Small intestine (tissue), 16 donors: ENCODE measurements at places on chromosomes 2 and 18.

DNA sequence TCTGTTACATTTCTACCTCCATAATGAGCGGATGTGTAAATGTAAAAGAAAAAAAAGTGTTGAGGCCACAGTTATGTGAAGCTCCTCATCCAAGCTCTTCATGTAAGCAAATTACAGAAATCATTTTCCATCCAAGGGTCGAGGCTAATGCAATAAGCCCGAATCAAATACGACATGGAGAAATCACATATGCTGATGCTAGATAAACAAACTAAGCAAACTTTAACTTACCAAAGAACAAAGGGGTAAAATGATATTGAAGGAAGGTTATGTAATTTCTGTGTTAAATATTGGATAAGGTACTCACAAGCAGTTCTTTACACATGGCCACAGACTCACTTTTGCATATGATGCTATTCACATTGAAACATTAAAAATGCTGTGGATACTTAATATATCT, 310.2 kb upstream of the ID2 start:
- DNase-seq, result no peak

DNA sequence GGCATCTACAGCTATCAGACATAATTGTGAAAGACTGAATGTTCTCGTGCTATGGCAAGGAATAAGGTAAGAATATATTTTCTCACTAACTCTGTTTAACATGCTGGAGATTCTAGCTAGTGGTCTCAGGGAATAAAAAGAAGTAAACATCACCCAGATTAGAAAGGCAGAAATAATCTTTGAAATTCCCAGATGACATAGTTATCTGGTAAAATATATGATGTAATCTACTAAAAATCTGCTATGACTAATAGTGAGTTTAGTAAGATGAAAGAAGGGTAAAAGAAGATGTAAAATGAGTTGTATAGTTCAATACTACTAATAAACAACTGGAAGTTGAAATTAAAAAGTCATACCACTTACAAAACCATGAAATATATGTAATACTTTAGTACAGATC, 134.2 kb downstream of the DSC3 start:
- no peak for DNase-seq

GRCh38 chr2:20015482-20016083, 3.1 kb upstream of the MATN3 start:
- DNase-seq, result peak; percentile 66

GRCh38 chr2:219174801-219175200, 1.9 kb downstream of the CNPPD1 start:
- no peak for DNase-seq

GRCh38 chr2:15112216-15112615, 448.9 kb downstream of the NBAS start:
- no peak for DNase-seq

DNA sequence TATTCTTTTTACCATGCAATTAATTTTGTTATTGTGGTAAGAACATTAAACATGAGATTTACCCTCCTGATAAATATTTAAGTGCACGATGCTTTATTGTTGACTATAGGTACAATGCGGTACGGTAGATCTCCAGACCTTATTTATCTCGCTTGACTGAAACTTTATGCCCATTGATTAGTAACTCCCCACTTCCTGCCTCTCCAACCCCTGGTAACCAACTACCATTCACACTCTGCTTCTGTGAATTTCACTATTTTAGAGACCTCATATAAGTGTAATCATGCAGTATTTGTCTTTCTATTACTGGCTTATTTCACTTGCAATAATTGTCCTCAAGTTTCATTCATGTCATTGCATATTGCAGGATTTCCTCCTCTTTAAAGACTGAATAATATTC, 195.7 kb upstream of the ID2 start:
- no peak for DNase-seq

GRCh38 chr2:222769446-222769845, 91.4 kb upstream of the ACSL3 start:
- no peak for DNase-seq

GRCh38 chr18:58609536-58609993, 19.3 kb downstream of the ALPK2 start:
- DNase-seq, result no peak

DNA sequence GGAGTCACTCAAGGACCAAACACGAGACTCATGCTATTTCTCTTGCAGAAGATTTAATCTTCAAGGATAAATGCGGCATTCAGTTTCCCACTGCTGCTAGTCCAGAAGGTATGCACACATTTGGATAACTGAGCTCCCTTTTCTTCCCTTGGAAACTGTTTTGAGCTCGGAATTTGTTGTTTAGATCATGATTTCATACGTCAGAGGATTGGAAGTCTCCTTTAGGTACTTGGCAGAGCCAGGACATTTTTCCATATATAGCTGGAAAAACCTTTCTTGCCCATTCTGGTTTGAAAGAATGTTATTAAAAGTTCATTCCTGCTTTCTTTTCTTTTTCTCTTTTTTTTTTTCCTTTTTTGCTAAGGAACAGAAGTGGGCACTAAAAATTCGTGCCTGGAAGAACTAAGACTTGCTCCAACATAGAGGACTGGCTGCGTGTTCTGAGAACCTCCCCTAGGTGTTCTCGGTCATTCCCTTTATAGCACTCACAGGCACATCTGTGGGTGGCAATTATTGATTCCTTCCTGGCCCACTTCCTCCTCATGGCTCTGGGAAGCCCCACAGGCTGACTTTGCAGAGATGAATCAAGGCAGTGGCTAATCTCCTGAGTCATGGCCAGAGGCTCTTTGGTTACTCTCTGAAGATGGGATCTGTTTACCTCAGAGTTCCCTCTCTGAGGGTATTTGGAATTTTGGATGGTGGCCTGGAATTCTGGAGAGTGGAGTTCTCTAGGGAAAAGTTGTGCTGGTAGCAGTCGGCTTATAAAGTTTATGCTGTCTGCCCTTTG, 104.8 kb downstream of the PLCL1 start:
- no peak for DNase-seq

DNA sequence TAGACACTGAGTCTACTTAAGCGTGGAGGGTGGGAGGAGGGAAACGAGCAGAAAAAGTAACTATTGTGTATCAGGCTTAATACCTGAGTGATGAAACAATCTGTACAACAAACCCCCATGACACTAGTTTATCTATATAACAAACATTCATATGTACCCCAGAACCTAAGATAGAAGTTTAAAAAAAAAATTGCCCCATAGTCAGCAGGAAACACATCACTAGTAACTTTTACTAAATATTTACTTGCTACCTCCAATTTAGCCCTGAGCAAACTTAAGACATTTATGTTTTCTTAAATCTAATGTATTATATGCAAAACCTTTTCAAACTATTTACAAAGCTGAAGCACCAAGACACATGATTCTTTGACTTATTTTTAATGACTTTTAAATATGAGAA, 5.6 kb downstream of the REV1 start:
- no peak for DNase-seq

- DNase-seq, result no peak
Measured at GRCh38 chr18:58721566-58722239, 50.4 kb downstream of the MALT1 start.

DNA sequence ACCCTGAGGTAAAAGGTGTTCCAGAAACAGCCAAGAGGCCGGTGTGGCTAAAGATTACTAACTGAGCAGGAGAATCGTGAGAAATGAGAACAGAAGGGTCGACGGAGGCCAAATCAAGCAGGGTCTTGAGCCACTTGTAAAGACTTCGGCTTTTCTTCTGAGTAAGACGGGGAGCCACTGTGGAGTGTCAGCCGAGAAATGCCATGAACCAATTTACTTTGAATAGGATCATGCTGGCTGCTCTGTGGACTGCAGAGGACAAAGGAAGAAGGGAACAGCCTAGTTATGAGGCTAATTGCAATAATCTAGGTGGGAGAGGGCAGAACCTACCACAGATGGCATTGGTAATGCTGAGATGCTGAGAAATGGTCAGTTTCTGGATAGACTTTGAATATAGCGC, 16.8 kb downstream of the VIT start:
- no peak for DNase-seq

DNA sequence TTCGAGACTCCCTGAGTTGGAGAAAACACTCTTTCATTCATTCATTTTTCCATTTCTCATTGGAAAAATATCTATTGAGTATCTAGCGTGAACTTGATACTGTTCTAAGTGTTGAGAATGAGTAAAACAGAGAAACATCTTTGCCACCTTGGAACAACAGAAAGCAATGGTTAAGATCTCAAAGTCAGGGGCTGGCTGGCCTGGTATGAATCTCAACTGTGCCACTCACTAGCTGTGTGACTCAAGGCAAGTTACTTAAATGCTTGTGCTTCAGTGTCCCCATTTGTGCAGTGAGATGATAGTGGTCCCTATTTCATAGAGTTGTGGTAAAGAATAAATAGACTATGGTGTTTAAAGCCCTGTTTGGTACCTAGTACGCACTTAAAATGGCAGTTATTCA, 415.2 kb downstream of the NBAS start:
- DNase-seq, result no peak

GRCh38 chr2:42360493-42360889, 526 bp downstream of the COX7A2L start:
- peak; percentile 41 for DNase-seq

- DNase-seq, result no peak
Measured at GRCh38 chr2:210997373-210997772, 441.0 kb downstream of the CPS1 start.

- no peak for DNase-seq
Measured at GRCh38 chr2:65294701-65295100, 67.1 kb downstream of the ACTR2 start.

DNA sequence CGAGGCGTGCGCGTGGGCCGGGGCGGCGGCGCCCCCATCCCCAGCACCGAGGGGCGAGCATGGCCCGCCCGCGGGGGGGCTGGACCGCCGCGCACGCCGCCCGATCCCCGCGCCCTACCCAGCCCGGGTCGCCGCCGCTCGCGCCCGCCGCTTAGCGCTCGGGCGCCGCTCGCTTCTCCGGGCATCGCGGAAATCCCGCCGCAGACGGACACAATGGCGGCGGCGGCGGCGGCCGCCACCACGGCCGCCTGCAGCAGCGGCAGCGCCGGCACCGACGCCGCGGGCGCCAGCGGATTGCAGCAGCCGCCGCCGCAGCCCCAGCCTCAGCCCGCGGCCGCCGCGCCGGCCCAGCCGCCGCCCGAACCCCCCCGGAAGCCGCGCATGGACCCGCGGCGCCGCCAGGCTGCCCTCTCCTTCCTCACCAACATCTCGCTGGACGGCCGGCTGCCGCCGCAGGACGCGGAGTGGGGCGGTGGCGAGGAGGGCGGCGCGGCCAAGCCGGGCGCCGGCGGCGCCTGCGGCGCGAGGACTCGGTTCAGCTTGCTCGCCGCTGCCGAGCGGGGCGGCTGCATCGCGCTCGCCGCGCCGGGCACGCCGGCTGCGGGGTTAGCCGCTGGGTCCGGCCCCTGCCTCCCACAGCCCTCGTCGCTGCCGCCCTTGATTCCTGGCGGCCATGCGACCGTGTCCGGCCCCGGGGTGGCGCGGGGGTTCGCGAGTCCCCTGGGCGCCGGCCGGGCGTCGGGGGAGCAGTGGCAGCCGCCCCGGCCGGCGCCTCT, 453 bp downstream of the CABLES1 start:
- peak; percentile 33 for DNase-seq

DNA sequence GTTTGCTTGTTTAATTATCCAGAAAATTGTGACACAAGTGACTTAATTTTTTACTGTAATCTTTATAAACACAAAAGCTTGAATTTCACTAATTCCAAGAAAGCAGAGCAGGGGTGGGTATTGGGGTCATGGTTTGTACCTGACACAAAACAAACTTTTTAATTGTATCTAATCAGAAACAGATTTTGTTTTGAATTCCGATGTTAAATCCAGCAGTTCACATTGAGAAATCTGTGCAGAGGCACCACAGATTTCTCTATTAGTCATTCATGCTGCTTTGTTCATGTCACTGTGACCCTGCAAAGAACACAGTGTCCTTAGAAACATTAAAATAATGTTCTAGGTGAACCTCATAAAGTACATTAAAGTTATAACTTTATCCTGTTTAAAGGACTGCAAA, 443.4 kb downstream of the NYAP2 start:
- DNase-seq, result no peak

GRCh38 chr2:28649481-28650265, 102.0 kb upstream of the PPP1CB start:
- DNase-seq, result no peak

DNA sequence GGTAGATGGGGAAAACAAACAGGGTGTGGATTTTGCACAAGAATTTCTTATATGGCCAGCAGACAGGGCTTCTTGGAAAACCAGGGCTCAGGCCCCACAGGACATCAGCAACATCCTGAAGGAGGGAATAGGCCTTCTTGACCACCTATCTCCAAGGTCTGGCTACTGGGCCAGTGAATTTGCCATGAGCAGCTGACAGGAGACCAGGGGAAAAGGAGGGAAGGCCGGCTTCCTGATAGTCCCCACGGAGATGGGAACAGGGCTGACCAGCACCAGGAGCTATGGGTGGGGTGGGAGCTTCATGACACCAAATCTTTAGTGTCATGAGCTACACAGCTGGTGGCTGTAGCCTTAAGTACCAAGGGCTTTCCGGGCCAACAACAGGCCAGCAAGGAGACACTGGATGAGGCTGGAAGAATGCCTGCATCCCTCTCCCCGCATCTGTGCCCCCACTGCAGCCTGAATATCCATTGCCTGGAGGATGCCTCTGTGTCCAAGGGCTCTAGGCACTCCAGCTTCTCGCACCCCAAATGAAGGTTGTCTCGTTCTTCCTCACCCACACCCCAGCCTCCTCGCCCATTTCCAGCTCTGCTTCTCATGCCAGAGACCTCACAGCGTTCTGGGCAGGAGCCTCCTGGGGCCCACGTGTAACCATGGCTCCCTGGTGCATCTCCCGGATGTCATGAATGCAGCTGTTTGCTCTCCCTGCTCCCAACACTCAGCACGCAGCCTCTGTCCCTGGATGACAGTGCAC, 74.8 kb downstream of the EMX1 start:
- no peak for DNase-seq

DNA sequence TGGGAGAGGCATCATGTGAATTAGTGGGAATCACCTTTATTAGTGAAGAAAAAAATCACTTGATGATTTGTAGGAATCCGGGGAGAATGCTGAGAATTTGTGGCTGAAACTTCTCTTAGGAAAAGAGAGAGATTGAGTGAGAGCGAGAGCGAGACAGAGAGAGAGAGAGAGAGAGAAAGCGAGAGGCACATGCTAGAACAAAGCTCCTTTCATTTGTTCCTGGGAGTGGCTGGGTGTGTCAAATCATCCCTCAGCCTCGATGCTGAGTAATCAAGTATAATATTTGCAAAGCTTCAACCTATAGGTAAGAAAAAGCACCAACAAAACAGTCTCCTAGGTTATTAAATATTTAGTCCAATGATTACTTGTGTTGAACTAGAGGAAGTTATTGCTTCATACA, 4.4 kb upstream of the SERPINB5 start:
- peak; percentile 81 for DNase-seq

- DNase-seq, result no peak
Measured at GRCh38 chr2:30109856-30110255, 37.0 kb upstream of the YPEL5 start.

- DNase-seq, result no peak
Measured at GRCh38 chr2:17497718-17498117, 20.5 kb downstream of the RAD51AP2 start.
